ENCODE measurements at places on chromosomes 4 and X. TPM values are rescaled to one million over a fixed set of nuclear protein-coding genes. Genes with fewer than 3 reads are reported as not detected.
A peak's percentile ranks its signal among the peaks of the same experiment; 100 is the strongest.

- H3K4me1 ChIP-seq: no peaks in the 10 kb centered on the region
- no peaks in the 10 kb centered on the region for H3K36me3 ChIP-seq
- no peak overlapping the region for H3K4me3 ChIP-seq
- no peak for DNase-seq
- H3K27me3 ChIP-seq: peaks cover 4% of the 10 kb centered on the region
These were observed 7.0 kb upstream of the AMTN start for GRCh38 chr4:70511365-70511764.

DNA sequence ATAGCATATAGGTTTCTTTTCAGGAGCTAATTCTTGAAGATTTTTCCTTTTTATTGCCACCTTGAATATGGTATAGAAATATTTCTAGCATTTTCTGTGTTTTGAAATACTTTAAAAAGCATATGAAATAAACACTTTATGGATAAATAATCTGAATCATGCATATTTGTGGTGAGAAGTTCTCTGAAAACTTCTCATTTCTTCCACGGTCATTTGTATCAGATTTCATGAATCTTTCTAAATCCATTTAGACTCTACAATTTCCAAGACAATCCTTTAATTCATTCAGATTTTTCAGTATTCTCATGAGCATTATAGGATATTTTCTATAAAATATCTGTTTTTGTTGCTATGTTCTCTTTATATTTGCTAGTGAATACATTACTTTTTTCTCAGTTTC is 16.2 kb upstream of the CA5B start:
- H3K4me1 ChIP-seq: no peaks in the 10 kb centered on the region
- H3K27me3 ChIP-seq: no peaks in the 10 kb centered on the region
- no peak overlapping the region for H3K27ac ChIP-seq
- no peak for DNase-seq
- H3K36me3 ChIP-seq: no peaks in the 10 kb centered on the region
- H3K4me3 ChIP-seq: no peak overlapping the region

DNA sequence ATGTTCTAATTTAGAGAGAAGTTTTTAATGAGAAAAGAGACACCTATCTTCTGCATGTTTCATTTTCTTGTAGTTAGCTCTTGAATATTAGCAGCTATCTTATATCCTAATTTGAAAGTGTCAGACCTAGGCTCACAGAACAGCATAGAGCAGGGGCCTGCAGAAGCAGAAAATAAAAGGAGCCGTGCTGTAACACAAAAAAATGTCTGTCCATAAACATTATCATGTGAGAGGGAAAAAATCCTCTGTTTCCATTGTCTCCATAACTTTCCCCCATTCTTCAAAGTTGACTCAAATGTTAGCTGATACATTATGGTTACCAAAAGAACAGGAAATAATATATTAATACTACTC is 329.2 kb upstream of the EPHA5 start:
- H3K4me3 ChIP-seq: no peak overlapping the region
- no peaks in the 10 kb centered on the region for H3K27me3 ChIP-seq
- no peaks in the 10 kb centered on the region for H3K4me1 ChIP-seq

- H3K27ac ChIP-seq: no peak overlapping the region
- H3K36me3 ChIP-seq: peaks cover 62% of the 10 kb centered on the region
- peaks cover 39% of the 10 kb centered on the region for H3K4me1 ChIP-seq
- no peak for DNase-seq
These were observed 15.1 kb downstream of the PRIMPOL start for GRCh38 chr4:184664445-184665210.

DNA sequence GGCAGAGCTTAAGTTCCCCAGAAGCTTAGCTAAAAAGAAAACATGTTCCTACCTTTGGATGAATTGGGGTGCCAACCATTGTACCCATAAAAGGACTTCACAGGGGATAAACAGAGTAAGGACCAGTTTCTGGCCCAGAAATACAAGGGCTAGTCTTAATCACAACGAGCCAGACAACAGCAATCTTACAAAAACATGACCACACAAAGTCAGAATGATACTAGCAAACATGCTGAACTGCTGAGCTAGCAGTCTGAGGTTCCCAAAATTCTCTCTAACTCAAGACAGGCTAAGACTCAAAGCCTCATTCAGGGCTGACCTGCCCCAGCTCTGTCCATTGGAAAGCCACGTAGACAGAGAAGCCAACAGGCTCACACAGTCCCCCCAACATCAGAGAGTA is 40.3 kb downstream of the ATP11C start:
- no peaks in the 10 kb centered on the region for H3K36me3 ChIP-seq
- H3K27ac ChIP-seq: no peak overlapping the region
- H3K4me1 ChIP-seq: no peaks in the 10 kb centered on the region
- no peaks in the 10 kb centered on the region for H3K27me3 ChIP-seq

DNA sequence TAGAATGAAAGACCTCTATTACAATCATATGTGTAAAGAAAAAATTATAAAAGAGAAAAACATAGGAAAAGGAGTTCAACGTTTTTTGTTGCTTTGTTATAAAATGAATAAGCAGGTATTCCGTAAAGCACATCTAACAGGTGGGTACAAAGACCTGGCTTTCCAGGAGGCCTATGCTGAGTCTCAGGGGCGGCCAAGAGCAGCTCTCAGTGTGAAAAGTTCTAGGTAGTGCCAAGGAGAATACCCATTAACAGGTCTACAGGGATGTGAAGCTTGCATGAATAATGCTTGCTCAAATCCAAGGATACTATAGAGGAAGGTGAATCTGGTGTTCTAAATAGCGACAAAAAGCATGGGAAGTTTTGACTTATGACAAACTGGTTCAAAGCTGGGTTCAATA is 944.4 kb downstream of the PDHA2 start:
- no peaks in the 10 kb centered on the region for H3K36me3 ChIP-seq
- H3K27ac ChIP-seq: no peak overlapping the region
- H3K27me3 ChIP-seq: no peaks in the 10 kb centered on the region
- H3K4me1 ChIP-seq: no peaks in the 10 kb centered on the region

DNA sequence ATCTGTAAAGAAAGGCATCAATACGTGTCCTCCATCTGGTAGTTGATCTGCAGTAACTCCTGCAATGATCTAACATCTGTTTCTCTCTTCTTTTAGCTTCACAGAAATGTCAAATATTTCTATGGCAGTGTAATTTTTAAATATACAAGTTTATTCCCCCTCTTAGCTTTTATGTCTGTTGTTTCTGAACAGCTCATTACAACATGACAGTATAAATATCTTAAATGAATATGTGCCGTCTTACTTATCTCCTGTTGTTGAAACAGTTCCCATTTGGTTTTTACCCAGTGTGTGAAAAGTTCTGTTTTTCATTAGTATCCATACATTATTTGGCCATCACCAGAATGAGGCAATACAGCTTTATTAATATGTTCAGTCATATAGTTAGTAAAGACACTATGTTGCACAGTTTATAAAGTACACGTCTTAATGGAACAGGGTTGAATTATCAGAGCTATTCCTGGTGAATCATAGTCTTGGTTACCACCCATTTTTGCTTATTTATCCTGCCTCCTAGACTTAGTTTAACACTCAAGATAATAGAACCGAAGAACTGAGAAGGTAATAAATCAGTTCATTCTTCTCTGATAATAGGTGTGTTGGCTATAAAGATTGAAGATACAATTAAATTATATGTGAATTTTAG is 321.6 kb downstream of the TENM3 start:
- H3K4me3 ChIP-seq: no peak overlapping the region
- H3K4me1 ChIP-seq: no peaks in the 10 kb centered on the region
- H3K27me3 ChIP-seq: no peaks in the 10 kb centered on the region

GRCh38 chr4:38310446-38311043 is 350.3 kb downstream of the PTTG2 start:
- H3K4me3 ChIP-seq: no peak overlapping the region
- H3K27me3 ChIP-seq: no peaks in the 10 kb centered on the region
- H3K27ac ChIP-seq: peak overlapping the region; percentile 62

DNA sequence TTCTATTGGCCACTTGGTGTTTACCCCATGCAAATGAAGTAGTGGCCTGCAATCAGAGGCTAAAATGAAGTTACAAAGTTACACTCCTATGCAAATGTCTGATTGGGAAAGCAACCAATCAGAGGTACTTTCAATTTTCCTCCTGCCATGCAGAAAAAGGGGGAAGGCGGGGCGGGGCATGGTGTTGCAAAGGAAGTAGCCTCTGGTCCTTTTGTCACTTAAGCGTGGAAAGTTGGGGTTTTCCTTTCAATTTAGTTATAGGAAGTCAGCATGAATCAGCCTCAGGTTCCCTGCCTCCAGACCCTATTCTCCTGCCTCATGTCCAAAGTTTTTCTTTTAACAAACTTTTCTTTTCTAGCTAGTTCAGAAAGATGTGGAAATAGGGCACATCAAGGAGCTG is 69.3 kb downstream of the GPC4 start:
- no peaks in the 10 kb centered on the region for H3K36me3 ChIP-seq
- H3K27me3 ChIP-seq: no peaks in the 10 kb centered on the region
- no peak overlapping the region for H3K27ac ChIP-seq

DNA sequence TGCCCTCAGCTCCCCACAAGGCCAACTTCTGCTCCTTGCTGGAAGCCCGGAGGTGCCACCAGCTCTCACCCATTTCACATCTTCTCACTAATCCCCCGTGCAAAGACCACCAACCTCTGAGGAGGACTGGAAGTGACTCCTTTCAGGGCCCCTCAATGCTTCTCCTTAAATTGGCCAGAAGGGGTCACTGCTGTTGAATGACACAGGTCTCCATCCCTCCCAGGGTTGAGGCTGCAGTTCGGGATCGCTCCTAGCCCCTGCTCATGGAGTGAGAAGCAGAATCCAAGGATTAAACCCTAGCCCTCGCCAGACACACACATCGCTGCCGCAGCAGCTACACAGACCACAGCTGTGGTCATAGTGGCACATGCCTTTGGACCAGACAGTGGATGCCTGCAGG is 279.5 kb upstream of the TAPT1 start:
- peaks cover 3% of the 10 kb centered on the region for H3K36me3 ChIP-seq
- H3K27me3 ChIP-seq: no peaks in the 10 kb centered on the region
- no peak overlapping the region for H3K4me3 ChIP-seq
- H3K27ac ChIP-seq: no peak overlapping the region
- DNase-seq: no peak

- H3K4me3 ChIP-seq: no peak overlapping the region
- H3K36me3 ChIP-seq: no peaks in the 10 kb centered on the region
- no peaks in the 10 kb centered on the region for H3K27me3 ChIP-seq
- H3K4me1 ChIP-seq: no peaks in the 10 kb centered on the region
- no peak for DNase-seq
These were observed 223.9 kb upstream of the DCAF8L1 start for GRCh38 chrX:28205126-28205525.

DNA sequence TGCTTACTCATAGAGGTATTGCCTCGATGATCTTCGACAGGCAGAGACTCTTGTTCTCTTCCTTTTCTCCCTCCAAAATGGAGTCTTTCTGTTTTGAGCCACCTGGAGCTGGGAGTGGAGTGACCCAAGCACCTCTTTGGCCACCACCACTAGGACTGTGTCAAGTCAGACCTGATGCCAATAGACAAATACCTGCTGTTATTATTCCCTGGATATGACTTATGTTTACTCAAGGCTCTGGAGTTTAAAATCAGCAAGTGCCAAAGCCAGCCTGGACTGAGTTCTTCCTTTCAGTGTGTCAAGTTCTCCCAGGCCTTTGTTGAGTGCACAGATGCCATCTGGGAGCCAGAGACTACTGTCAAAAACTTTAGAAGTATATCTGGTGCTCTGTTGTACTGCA is 130.2 kb upstream of the SLC6A14 start:
- no peak overlapping the region for H3K27ac ChIP-seq
- H3K27me3 ChIP-seq: peaks cover 10% of the 10 kb centered on the region
- H3K4me1 ChIP-seq: no peaks in the 10 kb centered on the region

DNA sequence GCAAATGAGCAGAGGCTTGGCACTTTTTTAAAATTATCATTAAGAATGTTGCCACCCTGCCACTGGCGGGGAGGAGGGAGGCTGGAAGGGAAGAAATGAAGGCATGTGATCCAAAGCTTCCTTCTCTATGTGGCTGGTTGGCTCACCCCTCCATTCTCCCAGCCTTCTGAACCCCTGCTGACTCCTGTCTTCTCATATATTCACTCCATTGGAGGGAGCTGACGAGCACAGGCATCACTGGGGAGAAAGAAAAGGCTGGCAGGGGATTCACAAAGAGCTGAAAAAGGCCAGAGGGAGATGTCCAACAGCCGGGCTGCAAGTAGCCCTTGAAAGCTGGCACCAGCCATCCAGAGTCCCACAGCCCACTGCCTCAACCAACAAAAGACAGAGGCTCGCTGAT is 495.6 kb downstream of the BCOR start:
- no peaks in the 10 kb centered on the region for H3K36me3 ChIP-seq
- H3K27me3 ChIP-seq: no peaks in the 10 kb centered on the region
- H3K4me1 ChIP-seq: no peaks in the 10 kb centered on the region

DNA sequence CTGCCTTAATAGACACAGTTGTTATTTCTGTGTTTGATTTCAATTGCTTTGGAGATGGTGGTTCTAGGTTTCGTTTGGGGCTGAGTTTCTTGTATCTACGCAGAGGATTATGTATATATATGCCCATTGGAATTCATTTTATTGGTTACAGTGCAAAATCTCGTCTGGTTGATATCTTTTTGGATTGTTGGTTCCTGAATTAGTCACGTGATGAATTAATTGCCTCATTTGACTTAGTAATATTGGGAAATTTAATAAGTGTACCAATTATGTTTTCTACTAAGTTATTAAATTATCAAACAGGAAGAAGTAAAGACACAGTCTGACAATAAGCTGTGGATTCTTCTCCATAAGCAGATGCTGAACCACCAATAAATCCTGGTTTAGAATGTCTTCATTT is 467.9 kb upstream of the TENM3 start:
- no peaks in the 10 kb centered on the region for H3K36me3 ChIP-seq
- H3K4me1 ChIP-seq: no peaks in the 10 kb centered on the region
- no peak overlapping the region for H3K4me3 ChIP-seq
- no peaks in the 10 kb centered on the region for H3K27me3 ChIP-seq
- no peak for DNase-seq

DNA sequence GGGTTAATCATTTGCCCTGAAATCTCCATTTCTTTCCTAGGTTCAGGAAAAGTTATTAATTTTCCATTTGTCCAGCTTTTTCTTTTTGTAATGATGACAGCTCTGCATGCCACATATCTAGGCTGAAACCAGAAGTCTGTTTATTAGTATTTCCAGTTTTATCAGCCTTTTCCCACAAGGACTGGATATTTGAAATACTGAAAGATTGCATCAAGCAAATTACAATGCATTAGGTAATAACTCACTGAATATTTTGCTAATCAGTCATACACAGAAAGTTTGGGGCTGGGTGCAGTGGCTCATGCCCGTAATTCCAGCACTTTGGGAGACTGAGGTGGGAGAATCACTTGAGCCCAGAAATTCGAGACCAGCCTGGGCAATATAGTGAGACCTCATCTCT is 21.5 kb downstream of the SLC9A7 start:
- H3K36me3 ChIP-seq: no peaks in the 10 kb centered on the region
- no peak overlapping the region for H3K4me3 ChIP-seq
- H3K4me1 ChIP-seq: no peaks in the 10 kb centered on the region
- DNase-seq: no peak
- H3K27ac ChIP-seq: no peak overlapping the region

GRCh38 chr4:150628073-150628472 is 46.1 kb downstream of the MAB21L2 start:
- no peak for DNase-seq
- no peak overlapping the region for H3K27ac ChIP-seq
- no peak overlapping the region for H3K4me3 ChIP-seq
- no peaks in the 10 kb centered on the region for H3K4me1 ChIP-seq

Gene CCSER1
- total RNA-seq: 19.4 TPM

Gene PLXNB3
- total RNA-seq: 2.8 TPM

Gene DOCK11
- total RNA-seq: 56.2 TPM

Gene JADE1
- 29.5 TPM for total RNA-seq

Gene RRH
- not detected for total RNA-seq

Gene NAA11
- total RNA-seq: not detected

Gene ADAD1
- total RNA-seq: not detected

Gene SSX4B
- total RNA-seq: not detected

Gene GPC4
- total RNA-seq: 3.8 TPM

Gene ADGRA3
- total RNA-seq: 10.6 TPM

Gene GAGE12J
- total RNA-seq: not detected

Gene FGFR3
- total RNA-seq: 3.1 TPM

All from spleen (tissue), 13 donors.